ENCODE measurements at places on chromosomes 13 and 19.

- no peak overlapping the region for H3K27ac ChIP-seq
- H3K4me3 ChIP-seq = no peak overlapping the region
- no peaks in the 10 kb centered on the region for H3K27me3 ChIP-seq
- no peak for DNase-seq
Measured at GRCh38 chr13:104204177-104204576, 1138.0 kb upstream of the SLC10A2 start.

DNA sequence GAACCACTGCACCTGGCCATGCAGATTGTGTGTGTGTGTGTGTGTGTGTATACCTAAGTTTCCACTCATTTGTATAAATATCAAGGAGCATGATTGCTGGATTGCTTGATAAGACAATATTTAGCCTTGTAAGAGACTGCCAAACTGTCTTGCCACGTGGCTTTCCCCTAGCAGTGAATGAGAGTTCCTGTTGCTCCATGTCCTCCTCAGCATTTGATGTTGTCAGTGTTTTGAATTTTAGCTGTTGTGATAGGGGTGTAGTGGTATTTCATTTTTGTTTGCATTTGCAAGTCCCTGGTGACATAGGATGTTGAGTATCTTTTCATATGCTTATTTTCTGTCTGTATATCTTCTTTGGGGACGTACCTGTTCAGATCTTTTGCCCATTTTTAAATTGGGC lies 99.0 kb upstream of the ZNF536 start:
- no peak overlapping the region for H3K27ac ChIP-seq
- no peak overlapping the region for H3K4me3 ChIP-seq
- no peak for DNase-seq
- peaks cover 19% of the 10 kb centered on the region for H3K4me1 ChIP-seq

- peaks cover 17% of the 10 kb centered on the region for H3K4me1 ChIP-seq
- no peak overlapping the region for H3K27ac ChIP-seq
- DNase-seq = no peak
- H3K27me3 ChIP-seq = peaks cover 40% of the 10 kb centered on the region
- H3K36me3 ChIP-seq = no peaks in the 10 kb centered on the region
- H3K4me3 ChIP-seq = no peak overlapping the region
Measured at GRCh38 chr19:33297401-33298145, 4.8 kb downstream of the CEBPA start.

- H3K27ac ChIP-seq = no peak overlapping the region
- H3K36me3 ChIP-seq = no peaks in the 10 kb centered on the region
- no peaks in the 10 kb centered on the region for H3K27me3 ChIP-seq
- peak; percentile 26 for DNase-seq
- no peak overlapping the region for H3K4me3 ChIP-seq
Measured at GRCh38 chr19:10219678-10220077, 11.5 kb downstream of the S1PR2 start.

- H3K4me3 ChIP-seq = no peak overlapping the region
- no peaks in the 10 kb centered on the region for H3K27me3 ChIP-seq
- DNase-seq = no peak
- H3K36me3 ChIP-seq = peaks cover 23% of the 10 kb centered on the region
Measured at GRCh38 chr19:23093832-23094231, 23.0 kb upstream of the ZNF730 start.

GRCh38 chr19:3026768-3027167 lies 2.3 kb downstream of the TLE2 start:
- H3K27me3 ChIP-seq = peaks cover 92% of the 10 kb centered on the region
- no peaks in the 10 kb centered on the region for H3K36me3 ChIP-seq
- H3K4me1 ChIP-seq = peaks cover 20% of the 10 kb centered on the region
- no peak for DNase-seq
- no peak overlapping the region for H3K27ac ChIP-seq
- no peak overlapping the region for H3K4me3 ChIP-seq

Data from neural progenitor cell (in vitro differentiated cells).